Amniotic stem cell (primary cell): ENCODE measurements at places on chromosomes 7 and 10.

DNA sequence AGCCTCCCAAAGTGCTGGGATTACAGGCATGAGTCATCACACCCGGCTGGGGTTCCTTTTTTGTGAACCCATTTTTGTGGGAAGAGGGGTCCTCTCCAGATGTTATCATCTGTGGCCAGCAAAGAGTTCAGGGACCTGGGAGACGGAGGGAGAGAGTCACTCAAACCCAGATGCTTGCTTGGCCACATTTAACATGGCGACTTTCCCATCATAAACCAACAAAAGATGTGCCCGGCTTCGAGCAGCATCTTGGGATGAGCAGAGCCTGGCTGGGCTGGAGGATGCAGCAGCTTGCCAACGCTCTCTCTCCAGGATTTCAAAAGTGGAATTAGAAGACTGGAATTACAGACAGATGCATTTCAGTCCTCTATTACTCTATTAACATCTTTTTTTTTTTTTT lies 19.1 kb upstream of the HABP2 start:
- no peak for DNase-seq

DNA sequence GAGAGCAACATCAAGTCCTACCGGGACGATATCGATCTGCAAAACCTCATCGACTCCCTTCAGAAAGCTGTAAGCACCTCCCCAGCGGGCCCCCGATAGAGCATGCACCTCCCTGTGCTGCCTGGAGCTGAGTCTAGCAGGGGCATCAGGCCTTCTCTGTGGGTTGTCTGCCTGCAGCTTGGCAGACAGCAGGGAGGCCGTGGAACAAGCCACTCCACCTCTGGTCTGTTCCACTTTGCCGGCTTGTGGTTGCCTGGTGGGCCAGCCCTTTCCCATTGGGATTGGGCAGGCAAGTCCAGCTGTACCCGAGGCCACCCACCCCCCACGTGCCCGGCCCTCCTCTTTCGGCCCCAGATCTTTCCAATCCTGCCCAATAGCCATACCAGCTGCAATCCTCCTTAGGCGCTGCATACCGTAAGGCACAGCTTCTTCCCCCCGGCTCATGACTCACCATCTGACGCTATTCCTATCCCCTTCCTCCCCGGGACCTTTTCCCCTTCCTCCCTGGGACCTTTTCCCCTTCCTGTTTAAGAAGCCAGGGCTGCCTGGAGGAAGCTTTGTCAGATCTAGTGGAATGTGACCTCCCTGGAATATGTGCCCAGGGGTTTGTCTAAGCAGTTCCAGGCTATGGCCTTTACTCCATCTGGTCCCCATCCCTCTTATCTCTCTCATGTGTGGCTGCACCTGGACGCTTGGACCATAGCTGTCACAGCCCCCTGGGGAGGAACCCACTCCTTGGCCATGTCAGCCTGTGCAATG lies 28.1 kb upstream of the SH2D4B start:
- peak; percentile 63 for DNase-seq

DNA sequence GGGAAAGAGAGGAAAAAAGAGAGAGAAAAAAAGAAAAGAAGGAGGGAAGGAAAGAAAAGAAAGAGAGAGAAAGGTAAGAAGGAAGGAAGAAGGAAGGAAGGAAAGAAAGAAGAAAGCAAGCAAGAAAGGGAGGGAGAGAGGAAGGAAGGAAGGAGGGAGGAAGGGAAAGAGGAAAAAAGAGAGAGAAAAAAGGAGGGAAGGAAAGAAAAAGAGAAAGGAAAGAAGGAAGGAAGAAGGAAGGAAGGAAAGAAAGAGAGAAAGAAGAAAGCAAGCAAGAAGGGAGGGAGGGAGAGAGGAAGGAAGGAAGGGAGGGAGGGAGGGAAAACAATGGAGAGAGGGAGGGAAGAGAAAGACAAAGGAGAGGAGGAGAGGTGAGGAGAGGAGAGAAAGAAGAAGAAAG lies 135.3 kb downstream of the HECW1 start:
- DNase-seq, result no peak

- DNase-seq, result no peak
Observed at GRCh38 chr7:44103923-44104859, at the start of gene AEBP1. TSS of gene AEBP1 (plus strand) at chr7:44104345. CDS start at chr7:44104666, 321 bp downstream.

DNA sequence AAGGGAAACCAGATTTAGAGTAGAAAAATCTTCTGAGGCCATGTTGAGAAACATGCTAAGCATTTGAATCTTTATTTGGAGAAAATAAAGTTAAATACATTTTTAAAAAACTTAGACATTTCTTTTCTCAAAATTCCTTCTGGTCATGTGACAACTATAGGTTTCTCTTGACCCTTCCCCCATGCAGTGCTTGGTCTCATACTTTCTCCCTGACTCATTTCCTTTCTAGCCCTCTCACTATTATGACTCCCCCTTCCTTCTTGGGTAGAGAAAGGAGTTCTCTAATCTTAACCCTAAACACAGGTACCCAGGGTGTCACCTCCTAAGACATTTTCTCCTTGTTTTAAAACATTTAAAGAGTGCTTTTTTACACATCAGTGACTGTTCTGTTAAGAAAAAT lies 179.5 kb upstream of the TMEM106B start:
- no peak for DNase-seq

DNA sequence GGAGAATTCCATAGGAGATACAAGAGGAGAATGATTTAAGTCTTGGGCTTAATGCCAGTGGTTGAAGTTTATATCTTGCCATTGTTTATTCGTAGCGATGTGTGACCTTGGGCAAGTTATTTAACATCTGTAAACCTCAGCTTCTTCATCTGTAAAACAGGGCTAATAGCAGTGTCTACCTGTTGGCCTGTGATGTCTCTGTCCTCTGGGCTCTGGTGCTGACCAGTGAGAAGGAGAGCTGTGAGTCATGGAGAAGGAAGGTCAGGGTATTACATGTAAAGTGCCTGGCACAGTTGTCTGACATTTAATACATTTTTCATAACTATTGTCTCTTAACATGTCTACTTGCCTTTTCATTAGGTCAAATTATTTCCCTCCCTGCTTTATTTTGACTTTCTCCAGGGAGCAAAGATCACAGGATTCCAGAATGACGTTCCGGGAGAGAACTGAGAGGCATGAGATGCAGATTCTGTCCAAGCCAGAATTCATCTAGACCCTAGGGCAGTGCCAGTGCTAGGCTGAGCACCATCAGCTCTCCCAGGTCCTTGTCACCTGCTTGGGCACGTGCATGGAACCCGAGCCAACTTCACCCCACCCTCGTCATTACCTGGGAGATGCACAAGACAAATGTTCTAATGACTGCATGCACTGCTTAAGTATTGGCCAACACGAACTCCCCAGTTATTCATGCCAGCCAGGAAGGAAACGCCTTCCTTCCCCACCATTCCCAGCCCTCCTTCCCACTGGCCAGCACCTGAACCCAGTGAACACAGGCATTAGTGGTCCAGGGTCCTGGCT lies 187.9 kb downstream of the DPY19L1 start:
- no peak for DNase-seq

DNA sequence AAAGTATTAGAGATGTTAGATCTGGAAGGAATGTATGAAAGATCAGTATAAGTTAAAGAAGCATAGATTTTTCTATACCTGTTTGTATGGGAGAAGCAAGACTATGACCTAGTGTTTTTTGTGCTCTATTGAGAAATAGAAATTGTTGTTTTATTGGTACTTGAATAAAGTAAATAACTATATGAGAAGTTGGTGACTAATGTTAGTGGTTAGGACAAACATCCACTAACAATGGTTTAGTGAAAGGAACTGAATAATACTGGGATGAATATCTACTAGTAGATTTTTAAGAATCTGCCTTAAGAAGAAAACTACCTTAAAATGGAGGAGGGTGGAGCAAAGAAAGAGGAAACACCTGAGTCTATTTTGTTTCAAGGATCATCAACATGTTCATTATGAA lies 521.1 kb upstream of the POT1 start:
- DNase-seq, result no peak

- no peak for DNase-seq
Observed at GRCh38 chr10:120966657-120967045, 115.5 kb downstream of the WDR11 start.

- DNase-seq, result no peak
Observed at GRCh38 chr7:128809363-128809762, 17.6 kb downstream of the CCDC136 start.
